ENCODE measurements at places on chromosomes 12 and 14.

GRCh38 chr14:49480053-49480760, 106.0 kb downstream of the RPS29 start:
- no peak for DNase-seq

DNA sequence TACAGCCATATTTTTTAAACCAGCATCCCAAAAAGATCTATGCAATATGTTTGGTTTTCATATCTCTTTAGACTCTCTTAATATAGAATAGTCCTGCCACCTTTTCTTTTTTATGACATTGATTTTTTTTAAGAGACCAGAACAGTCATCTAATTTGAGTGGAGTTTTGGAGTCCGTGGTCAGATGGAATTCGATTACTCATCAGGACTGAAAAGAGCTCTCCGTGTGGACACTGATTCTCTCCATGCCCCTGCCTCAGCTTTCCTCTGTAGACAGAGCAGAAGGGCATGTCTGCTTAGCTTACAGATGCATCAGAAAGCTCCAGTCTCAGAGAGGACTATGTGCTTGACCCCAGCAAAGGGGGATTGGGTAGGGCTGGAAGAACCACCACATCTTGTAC, 27.8 kb downstream of the SMCO2 start:
- no peak for DNase-seq

DNA sequence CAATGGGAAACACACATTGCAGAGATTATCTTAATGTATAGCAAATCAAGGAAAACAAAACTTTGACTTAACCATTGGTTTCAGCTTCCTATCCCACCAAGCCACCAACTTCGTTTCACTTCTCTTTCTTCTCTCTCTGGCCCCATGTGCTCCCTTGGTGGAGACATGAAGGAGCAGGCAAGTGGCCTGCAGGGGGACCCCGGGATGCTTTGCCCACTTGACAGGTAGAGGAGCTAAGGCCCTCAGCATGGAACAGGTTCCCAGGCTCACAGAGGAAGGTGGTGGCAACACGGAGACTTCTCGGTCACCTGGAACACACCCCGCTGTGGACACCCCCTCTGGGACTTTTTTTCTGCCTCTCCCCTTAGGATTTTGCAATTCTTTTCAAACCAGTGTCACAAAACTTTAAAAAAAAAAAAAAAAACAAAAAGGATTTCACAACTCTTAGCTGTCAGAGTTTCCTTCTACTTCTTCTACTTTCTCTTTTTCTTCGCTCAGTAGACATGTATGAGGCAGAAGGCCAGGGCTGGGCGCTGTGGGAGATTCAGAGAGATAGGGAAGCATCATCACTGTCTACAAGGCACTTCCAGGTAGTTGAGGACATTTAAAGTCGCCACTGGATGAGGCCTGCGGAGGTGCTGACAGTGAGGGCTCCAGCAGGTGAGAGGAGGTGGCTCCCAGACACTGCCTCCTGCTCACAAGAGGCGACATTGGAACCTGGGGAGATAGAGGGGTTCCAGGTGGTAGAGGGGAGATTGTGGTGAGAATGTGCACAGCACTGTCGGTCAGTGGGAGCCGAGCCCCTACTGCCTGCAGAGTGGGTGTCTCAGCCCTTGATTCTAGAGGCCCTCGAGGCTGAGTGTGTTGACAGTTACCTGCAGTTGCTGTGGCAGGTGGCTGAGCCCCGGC, 119.6 kb downstream of the GCH1 start:
- DNase-seq = peak; percentile 98

DNA sequence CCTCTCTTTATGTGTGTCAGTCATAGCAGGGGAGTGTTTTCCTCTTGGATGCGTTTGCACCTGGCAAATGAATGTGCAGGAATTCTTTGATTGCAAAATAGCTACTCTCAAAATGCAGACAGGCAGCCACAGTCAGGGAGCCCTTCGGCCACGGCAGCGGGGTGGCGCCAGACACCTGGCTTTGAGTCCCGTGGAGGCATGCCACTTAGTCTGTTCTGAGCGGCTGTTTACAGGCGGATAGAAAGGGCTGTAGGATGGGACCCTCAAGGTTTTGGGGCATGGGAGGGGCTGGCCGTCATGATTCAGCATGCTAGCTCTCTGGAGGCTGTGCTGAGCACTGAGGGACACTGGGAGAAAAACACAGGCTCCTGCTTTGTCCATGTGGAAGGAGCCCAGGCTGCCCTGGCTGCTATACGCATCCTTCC, 117.1 kb downstream of the SLC25A47 start:
- DNase-seq = peak; percentile 48

DNA sequence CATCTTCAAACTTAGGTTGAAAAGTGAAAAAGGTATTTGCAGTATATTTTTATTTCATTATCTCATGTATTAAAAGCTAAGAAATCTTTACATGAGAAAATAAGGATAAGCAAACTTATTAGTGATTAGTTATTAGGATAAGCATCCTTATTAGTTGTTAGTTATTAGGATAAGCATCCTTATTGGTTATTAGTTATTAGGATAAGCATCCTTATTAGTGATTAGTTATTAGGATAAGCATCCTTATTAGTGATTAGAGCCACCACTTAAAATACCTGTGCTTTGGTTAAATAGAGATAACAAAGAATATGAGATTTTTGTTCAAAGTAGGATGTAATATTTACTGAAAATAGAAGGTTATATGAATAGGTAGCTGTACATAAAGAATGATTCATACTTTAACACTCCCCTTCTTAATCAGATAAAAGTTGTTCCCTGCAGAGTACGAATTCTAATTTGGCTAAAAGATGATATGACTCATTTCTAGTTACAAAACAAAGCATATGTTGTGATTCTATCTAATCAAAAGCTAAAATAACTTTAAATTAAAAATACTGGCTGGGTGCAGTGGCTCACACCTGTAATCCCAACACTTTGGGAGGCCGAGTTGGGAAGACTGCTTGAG, 56.4 kb downstream of the KDM5A start:
- DNase-seq = no peak

GRCh38 chr14:60815371-60815770, 80.8 kb downstream of the MNAT1 start:
- DNase-seq = peak; percentile 50

GRCh38 chr12:3905664-3906063, 32.5 kb upstream of the PARP11 start:
- DNase-seq = no peak
